ENCODE measurements at places on chromosomes 2 and 18.

DNA sequence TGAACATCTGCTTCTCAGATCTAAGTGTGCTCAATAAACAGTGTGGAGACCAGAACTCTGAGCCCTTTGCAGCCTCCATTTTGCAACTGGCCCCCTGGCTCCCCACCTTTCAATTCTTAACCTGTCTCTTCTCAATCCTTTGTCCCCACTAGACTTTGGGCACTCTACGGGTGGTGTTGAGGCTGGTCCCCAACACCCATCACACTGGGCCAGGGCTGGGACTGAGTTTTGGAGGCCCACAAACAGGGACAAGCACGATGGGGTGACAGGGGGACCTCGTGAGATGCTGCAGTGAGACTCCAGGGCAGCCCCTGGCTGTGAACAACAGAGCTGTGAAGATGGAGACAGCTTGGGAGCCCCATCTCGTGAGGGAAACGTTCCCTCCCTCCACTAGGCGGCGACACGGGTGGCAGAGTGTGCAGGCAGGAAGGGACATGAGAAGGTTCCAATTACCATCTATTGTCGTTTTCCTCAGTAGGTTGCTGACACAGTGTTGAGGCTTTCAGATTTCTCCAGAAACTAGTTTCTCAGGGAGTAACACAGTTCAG, 1.2 kb downstream of the ANKMY1 start:
- no peak for DNase-seq

DNA sequence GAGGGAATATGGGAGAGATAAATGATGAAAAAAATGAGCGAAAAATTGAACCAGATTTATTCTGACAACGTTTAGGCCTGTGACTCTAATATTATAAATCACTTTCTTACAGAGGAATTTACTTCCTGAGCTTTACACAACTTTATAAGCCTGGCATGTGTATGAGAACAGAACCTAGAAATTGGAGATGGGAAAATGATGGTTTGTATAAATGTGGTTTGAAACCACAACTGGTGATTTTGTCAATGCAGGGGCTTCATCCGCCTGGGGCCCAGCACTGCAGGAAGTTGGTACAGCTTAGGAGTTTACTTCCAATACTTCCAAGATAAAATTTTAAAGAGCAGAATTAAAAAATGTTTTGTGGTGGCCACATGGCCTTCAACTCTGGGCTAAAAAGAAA, 82.3 kb downstream of the VAPA start:
- no peak for DNase-seq

GRCh38 chr2:227164763-227165291, 403 bp downstream of the COL4A3 start:
- no peak for DNase-seq

DNA sequence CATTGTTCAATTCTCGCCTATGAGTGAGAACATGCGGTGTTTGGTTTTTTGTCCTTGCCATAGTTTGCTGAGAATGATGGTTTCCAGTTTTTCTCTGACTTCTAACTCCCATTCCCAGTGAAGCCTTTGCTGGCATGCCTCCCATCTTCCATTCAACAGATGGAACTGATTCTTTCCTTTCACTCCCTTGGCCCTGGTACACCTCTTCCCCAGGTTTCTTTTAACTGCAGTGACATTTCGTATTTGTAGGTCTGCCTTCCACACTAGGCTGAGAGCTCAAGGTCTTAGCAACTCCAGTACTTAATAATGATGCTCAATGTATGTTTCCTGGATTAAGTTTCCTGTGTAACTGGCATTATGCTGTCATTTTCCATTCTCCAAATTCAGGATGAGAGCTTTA, 48.5 kb downstream of the GAREM1 start:
- DNase-seq, result no peak

DNA sequence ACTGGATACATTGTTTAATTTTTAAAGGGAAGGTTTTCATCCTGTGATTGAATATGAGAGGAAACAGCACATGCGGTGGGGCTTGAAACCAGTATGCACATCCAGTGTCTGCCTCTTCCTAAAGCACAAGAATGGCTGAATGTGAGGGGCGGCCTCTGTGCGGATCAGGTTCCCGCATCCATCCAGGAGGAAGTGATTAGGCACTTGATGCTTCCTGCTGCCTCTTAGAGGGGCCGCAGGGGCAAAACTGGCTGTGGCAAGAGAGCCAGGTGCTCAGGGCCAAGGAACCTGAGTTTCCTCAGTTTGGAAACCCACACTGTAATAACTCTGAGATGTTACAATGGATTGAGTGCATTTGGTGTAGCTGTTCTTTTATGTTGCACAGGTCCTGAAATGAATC, 48.8 kb downstream of the THNSL2 start:
- DNase-seq, result no peak
